Sigmoid colon (tissue), 7 donors: ENCODE measurements at places on chromosomes 1 and 21. TPM values are rescaled to one million over a fixed set of nuclear protein-coding genes. Genes with fewer than 3 reads are reported as not detected.

DNA sequence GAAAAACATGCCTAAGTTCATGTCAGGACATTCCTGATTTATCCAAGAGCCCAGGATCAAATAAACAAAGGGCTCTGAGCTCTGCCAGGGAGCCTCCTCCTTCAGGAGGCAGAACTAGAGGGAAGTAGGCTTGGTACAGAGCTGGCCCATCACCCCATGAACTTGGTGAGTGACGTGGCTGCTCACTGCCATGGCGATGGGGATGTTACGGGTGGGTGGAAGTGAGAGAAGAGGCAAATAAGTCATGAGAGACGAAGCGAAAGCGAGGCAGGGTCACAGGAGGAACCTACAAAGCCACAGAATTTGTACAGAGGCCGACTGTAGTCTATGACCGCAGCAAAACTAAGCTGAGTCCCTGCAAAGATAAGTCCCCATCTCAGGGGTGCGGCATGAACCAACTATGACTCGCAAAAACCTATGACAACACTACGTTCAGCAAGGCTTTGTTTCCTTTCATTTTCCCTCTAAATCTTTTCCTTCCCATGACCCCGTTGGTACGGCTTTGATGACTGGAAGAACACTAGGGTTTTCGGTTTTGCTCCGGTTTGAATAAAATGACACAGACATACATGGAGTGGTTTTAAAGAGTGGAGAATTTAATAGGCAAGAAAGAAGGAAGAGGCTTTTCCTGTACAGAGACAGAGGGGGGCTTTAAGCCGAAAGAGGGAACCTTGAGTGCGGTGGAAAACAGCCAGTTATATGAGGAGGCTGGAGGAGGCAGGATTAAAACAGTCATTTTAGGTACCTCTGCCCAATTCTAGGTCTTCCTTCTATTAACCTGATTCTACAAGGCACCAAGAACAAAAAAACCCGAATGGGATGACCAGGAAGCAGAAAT is 74.1 kb downstream of the CD46 start:
- DNase-seq: peak; percentile 92

DNA sequence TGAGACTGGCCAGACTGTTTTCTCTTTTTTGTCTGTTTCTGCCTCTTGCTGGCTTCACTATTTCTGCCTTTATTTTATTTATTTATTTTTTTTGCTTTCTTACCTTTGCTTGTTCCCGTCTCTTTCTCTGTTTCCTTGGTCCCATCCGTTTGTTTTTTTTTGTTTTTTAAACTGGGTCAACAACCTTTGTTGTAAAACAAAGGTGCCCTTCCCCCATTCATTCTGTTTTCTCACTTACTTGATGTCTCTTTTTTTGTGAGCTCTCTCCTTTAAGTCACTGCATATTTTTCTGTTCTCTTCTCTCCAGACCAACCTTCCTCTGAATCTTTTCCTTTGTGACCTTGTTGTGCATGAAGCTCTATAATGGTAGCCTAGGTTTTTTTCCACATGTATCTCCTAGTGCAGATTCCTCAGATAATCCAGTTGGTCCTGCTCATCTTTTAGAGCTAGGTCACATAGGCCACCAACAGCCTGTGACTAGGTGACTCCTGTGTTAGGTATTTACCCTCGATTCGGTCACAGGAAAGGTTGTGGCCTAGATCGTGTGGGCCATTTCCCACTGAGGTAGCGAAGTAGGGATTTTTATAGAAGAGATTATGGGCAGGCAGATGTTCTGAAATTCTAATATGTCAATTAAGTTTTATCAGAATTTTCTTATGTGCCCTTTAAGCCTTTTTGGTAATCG is 15.9 kb downstream of the GNAI3 start:
- no peak for DNase-seq

GRCh38 chr1:87224201-87224600 is 104.5 kb upstream of the LMO4 start:
- no peak for DNase-seq

DNA sequence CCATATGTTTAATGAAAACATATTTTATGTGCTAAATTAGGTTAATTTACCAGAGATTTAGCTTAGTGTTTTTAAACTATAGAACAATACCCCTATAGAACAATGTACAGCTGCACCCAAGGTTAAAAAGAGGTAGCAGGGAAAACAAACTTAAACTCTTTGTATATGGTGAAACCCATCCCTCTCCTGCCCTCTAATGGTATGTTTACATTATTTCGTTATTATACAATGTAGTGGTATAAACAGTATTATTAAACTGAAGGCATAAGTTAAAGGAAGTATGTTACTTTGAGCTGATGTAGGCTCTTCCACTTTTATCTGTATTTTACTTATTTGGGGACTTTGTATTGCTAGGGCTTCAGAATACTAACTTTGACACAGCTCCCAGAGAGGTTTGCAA is 16.7 kb upstream of the ZYG11A start:
- no peak for DNase-seq

Gene GSTM1
- total RNA-seq: not detected

DNA sequence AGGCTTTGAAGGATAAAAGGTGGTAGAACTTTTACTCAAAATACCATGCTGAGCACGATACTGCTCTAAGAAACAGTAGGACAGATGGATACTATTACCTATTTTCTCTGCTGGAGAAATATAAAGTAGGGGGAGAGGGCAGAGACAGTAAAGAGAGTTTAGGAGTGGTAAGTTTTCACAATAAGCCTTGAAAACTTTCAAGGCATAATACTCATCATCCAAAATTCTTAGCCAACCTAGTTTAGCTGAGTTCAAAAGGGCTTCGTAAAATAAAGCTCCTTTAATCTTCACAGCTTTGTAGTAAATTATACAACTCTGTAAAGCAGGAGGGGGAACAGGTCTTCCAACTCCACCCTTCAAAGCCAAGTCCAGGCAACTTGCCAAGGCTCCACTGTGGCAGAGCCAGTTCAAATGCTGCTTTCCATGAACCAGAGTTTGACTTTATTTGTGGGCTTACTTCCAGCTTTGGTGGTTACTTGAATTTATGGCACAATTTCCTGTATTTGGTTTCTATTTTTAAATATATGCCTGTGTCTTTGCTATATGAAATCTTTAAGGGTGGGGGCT is 15.5 kb downstream of the TEX38 start:
- peak; percentile 92 for DNase-seq

Gene CAPN8
- total RNA-seq: not detected

DNA sequence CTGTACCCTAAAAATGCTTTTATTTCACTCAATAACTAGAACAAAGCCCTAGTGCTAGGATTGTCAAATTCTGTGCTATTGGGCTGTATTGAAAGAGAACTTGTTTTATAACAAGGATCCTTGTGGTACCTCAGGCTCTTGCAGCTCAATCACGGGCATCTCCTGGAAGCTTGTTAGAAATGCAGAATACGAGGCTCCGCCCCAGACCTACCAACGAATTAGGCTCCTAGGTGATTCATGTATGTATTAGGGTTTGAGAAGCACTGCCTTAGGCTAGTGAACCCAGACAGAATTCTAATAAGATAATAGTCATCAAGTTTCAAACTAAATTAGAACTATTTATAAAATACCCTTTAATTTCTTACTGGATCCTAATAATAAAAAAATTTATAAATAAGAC is 45.6 kb downstream of the ZZZ3 start:
- no peak for DNase-seq

Gene C8B
- total RNA-seq: not detected

Gene ZYG11A
- not detected for total RNA-seq

DNA sequence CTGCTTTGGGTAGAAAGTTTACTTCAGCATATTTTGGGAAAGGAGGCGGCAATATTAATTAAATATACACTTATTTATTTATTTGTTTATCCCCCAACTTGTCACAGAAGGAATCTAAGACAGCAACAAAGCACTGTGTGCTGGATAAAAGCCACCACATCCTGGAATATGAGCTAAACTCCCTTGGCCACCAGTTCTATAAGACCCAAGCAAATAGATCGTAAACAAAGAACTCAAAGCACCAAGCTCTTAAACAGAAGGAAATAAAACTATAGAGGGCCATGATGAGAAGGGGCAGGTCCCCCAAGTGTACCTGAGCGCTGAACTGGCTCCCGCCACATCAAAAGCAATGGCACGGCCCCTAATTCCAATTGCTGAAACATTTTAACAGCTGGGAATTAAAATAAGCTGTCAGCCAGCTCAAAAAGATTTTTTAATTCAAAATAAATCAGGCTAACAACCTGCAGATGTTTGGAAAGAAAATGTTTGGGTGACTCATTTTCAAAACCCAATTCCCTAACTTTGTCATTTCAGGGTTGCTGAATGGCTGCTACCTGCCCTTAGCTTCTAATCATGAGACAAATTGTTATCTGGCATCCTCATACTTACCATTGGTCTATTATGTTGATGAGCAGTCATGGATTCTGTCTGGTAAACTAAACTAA is 127.1 kb downstream of the SLC30A10 start:
- no peak for DNase-seq

Gene OR6N1
- total RNA-seq: not detected

DNA sequence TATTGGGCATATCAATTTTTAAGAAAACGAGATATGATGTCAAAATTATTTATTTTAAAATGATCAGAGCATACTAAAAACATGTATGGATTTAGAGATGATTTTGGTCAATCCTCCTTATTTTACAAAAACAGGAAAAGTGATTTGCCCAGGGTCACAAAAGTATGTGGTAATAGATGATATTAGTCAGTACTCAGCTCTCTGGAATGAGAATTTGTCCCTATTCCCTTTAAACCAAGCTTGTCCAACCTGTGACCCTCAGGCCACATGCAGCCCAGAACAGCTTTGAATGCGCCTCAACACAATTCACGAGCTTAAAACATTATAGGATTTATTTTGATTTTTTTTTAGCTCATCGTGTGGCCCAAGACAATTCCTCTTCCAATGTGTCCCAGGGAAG is 104.7 kb downstream of the AKT3 start:
- DNase-seq: no peak

DNA sequence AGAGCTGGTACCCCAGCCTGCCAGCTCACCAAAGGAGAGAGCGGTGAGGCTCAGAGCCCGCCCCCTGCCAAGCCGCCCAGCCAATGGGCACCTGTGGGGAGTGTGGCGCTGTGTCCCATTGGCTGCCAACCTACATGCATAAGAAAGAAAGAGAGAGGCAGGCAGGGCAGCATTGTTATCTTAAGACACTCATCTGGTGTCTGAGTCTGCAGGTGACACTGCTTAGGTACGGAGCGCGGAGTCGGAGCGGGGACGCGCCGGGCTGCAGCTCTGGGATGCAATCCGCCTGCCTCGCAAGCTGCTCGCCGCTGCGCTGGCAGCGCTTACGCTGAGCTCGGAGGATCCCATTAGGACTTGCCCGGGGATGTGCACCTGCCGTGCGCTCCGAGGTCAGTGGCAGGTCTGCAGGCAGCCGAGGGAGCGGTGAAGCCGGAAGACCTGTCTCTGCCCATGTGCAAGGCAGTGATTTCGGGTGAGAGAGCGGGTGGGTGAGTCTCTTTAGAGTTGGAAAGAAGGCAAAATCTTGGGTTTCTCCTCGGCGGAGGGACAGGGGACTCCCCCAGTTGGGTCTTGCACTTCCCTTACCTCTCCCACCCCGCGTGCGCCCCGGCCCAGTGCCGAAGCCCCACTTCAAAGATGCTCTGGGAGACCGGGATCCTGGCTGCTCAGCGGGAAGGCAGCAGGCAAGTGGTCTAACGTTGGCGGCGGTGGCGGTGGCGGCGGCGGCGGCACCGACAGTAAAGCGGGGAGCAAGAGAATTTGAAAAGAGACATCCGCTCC is at the start of gene BRINP2:
Gene BRINP2 (plus strand): TSS at position 203 of the 780 bp plus-strand sequence. CDS start 58,919 bp downstream, outside the sequence.
- no peak for DNase-seq

Gene MPL
- total RNA-seq: not detected

Gene LCE1A
- not detected for total RNA-seq

- DNase-seq: no peak
Measured at GRCh38 chr21:29085106-29085752, 11.8 kb upstream of the CCT8 start.

DNA sequence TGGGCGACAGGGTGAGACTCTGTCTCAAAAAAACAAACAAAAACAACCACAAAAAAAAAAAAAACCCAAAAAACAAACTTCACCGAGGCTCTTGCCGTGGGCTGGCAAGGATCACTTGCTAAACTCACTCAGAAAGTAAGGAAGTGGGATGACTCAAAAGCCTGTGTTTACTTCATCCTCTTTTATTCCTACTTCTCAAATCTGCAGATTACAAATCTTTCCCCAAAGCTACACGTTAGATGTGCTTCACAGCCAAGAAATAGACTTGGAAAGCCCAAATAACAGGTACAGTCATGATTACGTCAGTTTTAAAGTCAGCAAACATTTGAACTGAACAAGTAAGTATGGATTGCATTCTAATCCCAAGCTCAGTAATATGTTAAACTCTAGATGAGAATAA is 359.3 kb downstream of the ADGRL2 start:
- DNase-seq: no peak

- DNase-seq: no peak
Measured at GRCh38 chr1:1348420-1349255, 580 bp downstream of the DVL1 start.

GRCh38 chr1:226419284-226420029 is 11.6 kb upstream of the PARP1 start:
- DNase-seq: no peak

Gene RNASEL
- 6.4 TPM for total RNA-seq

DNA sequence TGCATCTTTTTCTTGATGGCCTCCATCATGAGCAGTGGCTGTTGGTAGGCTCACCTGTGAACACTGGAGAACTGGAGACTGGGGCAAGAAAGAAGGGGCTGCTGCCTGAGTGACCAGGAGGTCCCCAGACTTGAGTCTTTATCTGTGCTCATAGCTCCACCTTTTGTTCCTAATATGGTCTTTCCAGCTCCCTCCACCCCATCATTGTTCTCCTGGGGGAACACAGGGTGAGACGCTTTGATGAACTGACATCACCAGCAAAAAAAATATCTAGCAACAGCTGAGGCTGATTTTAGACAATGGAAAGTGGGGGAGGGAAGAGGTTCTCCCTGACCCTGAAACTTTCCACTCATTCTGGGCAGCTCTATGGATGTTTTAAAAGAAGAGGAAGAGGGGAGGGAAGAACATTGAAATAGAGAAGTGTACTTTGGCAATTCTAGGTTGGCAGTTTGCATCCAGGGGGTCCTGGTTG is at the start of gene TPM3:
Gene TPM3 (minus strand): TSS at position 111 of the 472 bp plus-strand sequence. CDS start 82 bp downstream, at position 29.
- DNase-seq: no peak

Gene CELA3A
- total RNA-seq: not detected

DNA sequence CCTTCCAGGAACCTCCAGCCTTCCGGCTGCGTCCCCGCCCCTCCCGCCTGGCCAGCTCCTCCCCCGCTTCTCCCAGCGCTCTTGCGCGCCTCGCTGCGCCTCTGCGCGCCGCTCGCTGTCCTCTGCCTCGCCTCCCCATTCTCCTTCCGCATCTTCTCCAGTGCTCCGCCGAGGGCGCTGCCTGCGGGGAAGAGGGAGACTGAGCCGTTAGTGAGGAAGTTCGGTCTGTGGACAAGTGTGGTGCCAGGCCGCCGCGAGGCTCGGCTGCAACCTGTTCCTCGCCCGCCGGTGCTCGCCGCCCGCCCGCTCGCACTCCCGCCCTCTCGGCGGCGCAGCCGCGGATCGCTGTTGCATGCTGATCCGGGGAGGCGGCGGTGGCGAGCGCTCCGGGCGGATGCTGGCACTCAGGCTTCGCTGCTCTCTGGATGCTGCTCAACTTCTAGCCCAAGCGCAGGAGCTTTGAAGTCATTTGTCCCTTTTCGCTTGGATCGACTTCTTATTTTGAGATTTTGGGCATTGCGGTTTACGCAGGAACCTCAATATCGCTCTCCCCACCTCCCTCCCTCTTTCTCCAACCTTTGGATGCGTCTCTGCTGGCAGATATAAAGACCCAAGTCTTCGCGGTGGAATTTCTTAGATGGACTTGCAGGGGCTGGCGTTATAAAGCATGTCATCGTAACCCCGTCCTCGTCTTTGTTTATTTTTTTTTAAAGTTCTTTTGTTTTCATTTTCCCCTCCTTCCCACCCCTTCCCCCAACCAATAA is 614 bp upstream of the CACNA1E start:
- no peak for DNase-seq

- no peak for DNase-seq
Measured at GRCh38 chr21:31915566-31915965, 42.7 kb downstream of the HUNK start.
